ENCODE measurements at places on chromosomes 7 and 10.
A peak's percentile ranks its signal among the peaks of the same experiment; 100 is the strongest.

- no peak for DNase-seq
These were observed 25.6 kb downstream of the RNF216 start for GRCh38 chr7:5755704-5756504.

DNA sequence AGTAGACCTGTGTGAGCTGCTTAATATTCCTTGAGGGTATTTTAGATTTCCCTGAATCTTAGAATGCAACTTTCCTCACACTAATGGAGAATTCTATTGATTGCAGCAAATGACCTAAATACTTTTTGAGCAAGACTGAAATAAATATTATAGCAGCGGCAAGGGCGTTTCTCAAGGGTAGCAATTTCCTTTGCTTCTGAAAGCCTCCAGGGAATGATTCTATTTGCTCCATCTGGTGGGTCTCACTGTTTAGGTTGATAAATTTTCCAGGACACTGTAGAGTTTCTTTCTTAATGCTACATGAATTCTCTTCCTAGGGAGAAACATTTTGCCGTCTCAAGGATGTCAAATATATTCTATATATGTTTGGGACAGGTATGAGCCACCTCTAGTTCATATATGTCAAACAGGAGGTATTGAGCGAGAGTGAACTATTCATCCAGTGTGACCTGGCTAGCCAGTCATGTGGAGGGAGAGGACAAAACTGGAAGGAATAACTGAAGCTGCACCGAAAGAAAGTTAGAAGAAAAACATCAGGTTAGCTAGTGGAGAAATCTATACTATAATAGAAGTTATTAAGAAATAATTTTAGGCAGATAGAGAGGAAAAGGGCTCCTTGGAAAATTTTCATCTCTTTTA, 57.9 kb upstream of the FZD8 start:
- no peak for DNase-seq

GRCh38 chr10:11697718-11698527, 44.3 kb upstream of the ECHDC3 start:
- no peak for DNase-seq

DNA sequence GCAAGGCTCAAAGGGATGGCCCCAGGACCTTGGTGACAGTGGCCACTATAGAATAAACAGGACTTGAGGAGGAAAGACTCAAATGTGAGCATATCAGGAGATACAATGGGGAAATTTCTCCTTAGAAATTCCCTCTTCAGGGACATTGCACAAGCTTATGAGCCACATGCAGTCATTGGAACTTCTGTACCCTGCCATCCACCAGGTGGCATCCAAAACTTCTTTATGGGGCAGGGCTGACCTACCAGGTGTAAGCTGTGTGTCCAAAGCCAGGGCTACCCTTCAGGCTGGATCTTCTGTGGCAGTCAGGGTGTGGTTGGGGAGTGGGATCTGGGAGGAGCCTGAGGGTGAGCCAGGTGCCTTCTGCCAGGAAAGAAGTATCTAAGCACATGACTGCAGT, 36.6 kb upstream of the LRRC18 start:
- DNase-seq = no peak

DNA sequence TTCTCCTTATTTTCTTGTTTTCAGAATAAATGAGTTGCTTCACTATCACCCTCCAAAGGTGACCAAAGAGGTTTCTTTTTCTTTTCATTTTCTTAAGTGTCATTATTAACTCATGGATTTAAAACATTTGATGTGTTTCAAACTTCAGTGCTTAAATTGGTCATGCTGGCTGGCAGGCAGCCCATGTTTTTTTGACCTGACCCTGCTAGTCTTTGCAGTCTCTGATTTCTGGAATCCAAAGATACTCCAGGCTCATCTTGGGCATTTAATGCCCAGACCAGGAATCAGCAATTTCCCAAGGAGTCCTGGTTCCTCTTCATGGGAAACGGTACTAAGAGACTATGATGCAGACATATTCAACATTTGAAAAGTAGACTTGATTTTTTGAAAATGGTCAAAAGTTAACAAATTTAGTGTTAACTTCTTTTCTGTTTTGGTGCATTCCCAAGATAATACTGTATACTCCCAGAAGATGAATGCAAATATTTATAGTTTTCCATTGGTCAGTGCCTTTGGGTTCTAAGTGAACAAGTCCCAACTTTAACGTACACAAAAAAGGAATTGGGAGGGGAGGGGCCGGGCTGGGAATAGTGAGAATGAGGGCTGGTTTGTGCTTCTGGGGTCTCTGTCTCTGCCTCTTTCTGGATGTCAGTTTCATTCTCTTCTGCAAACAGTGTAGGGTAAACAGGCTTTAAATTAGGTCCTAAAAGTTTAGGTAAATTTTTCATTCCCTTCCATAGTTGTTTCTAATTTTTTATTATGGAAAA, 19.8 kb downstream of the NUB1 start:
- no peak for DNase-seq

GRCh38 chr10:124303662-124304418, 114.9 kb downstream of the OAT start:
- DNase-seq = no peak

- DNase-seq = no peak
These were observed 535.8 kb downstream of the PTPRN2 start for GRCh38 chr7:158051776-158052175.

DNA sequence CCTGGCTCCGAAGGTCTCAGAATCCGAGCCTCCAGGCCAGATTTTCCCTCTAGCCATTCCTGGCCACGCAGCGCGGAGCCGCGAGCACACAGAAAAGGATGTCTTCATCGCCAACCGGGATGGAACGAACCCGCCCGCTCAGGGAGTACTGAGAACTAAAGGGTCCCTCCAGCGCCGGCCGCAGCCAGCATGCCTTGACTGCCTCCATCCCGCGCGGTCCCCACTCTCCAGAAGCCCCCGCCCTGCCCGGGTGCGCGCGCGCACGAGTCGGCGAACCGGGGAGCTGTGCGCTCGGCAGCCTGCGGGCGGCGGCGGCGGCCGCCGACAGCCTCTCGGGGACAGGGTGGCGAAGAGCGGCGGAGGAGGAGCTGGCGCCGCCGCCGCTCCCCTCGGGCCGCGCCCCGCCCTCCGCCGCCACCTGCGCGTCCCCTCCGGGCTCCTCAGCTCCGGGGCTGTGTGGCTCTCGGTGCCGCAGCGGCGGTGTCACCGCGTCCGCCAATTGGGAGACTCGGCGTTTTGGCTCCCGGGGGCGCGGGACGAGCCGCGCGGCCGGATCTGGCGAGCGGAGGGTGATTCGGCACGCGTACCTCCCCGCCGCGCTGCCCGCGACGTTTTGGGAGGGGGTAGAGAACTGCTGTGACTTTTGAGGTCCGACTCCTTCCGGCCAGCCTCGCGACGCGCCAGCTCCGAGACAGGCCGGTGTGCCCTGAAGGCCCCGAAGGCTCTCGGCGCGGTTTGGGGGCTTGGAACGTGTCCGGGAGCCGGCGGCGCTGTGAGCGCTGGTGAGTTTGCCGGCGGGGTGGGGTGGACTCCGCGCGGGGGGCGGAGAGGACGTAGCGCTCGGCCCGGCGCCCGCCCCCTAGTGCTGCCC, 453 bp upstream of the GALNT17 start:
- peak; percentile 33 for DNase-seq

- DNase-seq = no peak
These were observed 21.6 kb downstream of the DKK1 start for GRCh38 chr10:52335665-52336064.

GRCh38 chr7:154489897-154490296, 437.7 kb downstream of the DPP6 start:
- DNase-seq = no peak

DNA sequence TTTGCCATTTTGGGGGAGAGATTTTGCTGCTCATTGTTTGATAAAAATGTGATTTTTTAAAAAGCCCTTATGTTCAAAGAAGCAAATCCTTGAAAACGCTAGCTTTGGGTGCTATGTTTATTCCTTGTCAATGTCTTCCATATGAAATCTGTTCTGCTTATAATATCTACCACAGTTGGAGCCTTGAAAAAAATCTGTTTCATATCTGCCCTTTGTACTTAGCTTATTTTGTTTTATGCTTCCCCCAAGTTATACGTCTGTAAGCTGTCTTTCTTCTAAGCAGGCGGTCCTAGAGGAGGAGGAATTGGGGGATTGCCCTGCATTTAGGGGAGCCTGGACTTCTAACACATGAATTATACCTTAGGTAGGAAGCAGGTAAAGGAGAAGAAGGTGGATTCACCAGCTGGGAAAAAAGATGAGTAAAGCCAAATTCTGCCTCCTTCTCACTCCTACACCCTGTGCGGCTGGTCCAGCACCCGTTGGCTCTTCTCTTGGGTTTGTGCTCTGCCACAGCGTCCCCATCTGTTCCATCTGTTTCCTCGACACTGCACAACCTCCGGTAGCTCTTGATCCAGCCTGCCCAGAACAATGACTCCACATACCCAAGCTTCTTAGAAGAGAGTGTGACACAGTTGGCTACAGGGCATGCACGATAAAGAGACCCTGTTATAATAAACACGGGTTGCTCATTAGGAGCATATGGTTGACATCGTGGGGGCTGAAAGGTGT, 31.9 kb upstream of the NEUROD6 start:
- DNase-seq = no peak

GRCh38 chr7:148669927-148670326, 28.8 kb upstream of the CUL1 start:
- no peak for DNase-seq

GRCh38 chr7:50723173-50723572, 59.5 kb downstream of the GRB10 start:
- no peak for DNase-seq

- DNase-seq = no peak
These were observed 109.8 kb upstream of the WNT16 start for GRCh38 chr7:121219026-121219425.

- DNase-seq = no peak
These were observed 5.7 kb upstream of the AP5Z1 start for GRCh38 chr7:4769761-4770160.

DNA sequence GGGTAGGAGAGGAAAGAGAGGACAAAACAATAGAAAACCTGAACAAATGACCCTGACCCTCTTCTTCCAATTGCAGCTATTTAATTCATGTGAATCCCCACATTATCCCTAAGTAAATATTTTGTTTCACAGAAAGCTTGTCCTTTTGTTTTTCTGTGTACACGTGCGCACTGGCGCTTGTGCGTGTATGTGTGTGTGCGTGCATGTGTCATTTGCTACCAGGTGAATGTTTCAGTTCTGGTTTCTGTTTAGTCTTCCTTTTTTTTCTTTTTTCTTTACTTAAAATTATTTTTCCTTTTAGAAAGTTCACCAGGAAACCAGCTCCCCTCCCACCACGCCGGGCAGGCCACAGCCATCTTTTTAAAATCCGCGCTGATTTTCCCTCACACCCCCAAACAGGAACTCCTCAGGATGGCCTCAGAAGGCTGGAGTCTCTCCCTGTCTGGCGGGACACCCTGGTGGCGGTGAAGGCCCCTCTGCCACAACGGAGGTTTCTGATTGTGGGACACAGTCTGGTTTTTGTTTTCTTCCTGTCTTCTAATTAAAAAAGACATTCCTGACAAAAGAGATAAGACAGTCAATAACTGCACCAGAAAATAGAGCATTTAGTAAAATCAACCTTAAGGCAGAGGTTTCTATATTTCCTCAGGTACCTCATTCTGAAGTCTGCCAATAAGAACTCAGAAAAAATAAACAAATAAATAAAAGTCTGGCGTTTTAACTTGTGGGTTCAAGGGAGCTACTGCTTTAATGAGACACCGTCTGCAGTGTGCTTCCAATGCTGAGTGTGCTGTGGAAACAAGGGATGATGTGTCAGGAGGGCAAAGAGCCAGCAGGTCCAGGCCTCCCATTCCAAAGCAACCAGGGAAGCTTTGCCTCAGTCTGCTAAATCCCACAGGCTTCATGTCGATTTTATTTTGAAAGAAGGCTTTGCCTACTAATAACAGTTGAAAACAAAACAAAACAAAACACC, 17.4 kb downstream of the IRF5 start:
- peak; percentile 25 for DNase-seq

- DNase-seq = no peak
These were observed 435.8 kb downstream of the NRG3 start for GRCh38 chr10:82310839-82311238.

- no peak for DNase-seq
These were observed 382.7 kb downstream of the PAXIP1 start for GRCh38 chr7:154620141-154620755.

DNA sequence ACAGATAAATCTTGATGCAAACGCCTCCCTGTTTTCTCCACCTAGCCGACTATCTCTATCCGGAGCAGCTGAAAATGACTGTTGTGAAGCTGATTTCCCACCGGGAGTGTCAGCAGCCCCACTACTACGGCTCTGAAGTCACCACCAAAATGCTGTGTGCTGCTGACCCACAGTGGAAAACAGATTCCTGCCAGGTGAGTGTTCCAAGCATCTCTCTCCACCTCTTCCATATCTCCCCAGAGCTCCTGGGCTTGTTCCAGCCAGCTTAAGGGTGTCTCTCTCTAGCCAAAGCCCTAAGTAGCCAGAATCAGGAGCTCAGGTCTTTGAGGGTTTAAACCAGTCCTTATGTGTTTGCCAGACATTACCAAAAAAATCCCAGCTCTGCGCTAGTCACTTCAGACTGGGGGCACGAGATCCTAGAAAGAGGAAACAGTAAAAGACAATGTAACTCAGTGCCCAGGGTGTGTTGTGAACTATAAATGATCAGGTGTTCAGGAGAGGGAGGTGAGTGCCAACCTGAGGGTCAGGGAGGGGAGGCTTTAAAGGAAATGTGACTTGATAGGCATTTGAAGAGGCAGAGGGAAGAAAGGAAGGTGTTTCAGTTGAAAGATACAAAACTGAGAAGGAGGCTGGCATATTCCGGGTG, 4.4 kb downstream of the PLAU start:
- DNase-seq = no peak

- DNase-seq = no peak
These were observed 242.4 kb downstream of the SFMBT2 start for GRCh38 chr10:7168414-7168813.

DNA sequence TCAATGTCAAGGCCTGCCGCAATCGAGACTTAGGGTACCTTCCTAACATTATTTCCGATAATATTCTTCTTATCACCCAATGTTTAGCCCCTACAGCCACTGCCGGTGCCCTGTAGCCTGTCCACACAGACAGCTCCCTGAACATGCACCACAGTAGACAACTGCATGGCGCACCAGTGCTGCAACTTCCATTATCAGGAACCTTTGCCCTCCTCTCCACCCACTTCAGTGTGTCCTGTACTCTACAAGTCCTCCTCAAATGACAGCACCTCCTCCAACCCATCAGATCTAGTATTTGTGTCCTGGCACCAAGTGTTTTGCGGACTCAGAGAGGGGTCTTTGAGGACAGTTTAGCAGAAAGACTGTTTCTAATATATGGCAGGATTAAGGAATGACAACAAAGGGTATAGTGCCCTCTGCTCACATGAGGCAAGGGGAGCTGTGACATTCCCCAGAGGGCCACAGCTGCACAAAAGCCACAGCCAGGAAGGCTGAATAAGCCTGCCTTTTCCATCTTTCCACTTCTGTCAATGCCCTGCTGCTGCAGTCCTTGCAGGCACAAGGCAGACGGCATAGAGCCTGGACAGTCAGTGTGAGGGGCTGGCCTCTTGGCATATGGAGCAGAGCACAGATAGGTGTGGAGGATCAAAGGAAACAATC, 335.4 kb downstream of the PARD3 start:
- no peak for DNase-seq

DNA sequence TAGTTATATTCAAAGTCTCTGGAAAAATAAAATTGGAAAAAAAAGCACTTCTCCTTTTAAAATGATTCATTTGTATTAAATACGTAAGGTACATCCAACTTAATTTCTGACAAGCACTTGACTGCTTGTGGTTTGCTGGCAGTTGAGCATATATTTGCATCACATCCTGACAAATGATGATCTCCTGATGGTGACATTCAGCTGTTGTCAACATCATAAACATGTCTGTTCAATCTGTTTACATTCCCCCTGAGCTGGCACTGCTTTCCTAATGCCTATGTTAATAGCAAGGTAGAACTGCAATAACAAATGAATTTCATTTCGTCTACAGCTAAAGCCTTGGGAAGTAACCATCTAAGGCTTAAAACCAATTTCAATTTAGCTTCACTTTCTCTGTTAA, 24.4 kb downstream of the TSPAN12 start:
- no peak for DNase-seq
